ENCODE measurements at places on chromosomes 16 and 17.

DNA sequence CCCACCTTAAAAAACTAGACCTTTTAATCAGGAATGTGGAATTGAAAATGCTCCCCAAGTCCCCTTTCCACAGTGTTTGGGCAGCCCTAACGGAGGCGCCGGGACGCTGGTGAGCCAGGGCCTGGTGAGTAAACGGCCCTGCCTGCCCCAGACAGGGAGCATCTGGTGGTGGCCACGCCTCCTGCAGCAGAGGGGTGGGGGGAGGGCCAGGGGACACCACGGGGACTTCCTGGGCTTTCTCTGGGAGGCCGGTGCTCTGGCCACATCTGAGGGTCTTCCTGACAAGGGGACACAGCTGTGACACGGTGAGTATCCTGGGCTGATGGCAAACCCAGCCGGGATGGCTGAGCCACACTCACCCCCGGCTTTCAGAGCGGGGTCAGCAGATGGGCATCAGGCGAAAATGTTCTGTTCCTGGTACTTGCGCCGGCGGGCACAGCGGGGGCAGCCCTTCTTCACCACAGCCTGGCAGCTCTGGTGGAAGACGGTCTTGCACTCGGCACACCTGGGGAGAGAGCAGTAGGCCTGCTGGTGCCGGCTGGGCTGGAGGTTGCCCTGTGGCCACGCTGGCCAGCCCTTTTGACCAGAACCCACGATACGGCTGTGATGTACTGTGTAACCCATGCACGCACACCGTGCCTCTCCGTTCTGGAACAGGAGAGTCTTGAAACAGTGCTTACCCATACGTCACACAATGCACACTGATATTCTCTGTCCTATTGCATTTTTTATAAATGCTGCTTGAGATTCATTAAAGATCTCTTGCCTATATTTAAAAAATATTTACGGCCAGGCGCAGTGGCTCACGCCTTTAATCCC is 5.0 kb upstream of the ARHGAP27 start:
- no peak for DNase-seq

GRCh38 chr17:8124350-8125153 is 646 bp upstream of the HES7 start:
- peak; percentile 31 for DNase-seq

DNA sequence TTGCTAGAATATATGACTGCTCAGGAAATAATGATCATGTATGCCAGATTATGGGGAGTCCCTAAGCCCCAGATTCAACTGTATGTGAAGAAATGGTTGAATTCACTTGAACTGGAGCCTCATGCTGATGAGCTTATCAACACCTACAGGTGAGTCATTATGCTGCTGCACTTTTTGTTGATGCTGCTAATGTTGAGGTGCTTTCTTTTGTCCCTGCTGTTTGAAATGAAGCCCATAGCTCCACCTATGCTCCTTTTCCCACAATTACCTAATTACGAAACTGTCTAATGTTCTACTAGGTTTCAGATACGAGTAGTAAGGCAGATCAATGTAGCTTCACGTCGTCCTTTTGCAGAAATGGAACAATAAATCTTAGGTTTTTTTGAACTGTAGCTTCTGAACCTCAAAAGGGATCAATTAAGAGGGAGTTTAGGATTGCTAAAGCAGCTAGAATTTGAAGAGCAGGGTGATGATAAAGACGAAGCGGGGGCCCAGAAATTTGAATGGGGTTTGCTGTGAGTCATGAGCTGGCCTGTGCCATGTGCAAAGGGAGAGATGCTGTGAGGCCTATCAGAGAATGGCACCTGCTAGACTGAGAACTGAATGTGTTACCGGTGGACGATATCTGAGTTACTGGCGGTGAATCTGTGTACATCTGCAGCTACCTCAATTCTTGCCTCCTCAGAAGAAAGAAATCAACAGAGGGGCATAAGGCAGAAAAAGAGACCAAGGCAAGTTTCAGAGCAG is 6.1 kb upstream of the UQCRC2 start:
- DNase-seq = no peak

- DNase-seq = no peak
Measured at GRCh38 chr17:51434434-51435170, 174.3 kb downstream of the UTP18 start.

DNA sequence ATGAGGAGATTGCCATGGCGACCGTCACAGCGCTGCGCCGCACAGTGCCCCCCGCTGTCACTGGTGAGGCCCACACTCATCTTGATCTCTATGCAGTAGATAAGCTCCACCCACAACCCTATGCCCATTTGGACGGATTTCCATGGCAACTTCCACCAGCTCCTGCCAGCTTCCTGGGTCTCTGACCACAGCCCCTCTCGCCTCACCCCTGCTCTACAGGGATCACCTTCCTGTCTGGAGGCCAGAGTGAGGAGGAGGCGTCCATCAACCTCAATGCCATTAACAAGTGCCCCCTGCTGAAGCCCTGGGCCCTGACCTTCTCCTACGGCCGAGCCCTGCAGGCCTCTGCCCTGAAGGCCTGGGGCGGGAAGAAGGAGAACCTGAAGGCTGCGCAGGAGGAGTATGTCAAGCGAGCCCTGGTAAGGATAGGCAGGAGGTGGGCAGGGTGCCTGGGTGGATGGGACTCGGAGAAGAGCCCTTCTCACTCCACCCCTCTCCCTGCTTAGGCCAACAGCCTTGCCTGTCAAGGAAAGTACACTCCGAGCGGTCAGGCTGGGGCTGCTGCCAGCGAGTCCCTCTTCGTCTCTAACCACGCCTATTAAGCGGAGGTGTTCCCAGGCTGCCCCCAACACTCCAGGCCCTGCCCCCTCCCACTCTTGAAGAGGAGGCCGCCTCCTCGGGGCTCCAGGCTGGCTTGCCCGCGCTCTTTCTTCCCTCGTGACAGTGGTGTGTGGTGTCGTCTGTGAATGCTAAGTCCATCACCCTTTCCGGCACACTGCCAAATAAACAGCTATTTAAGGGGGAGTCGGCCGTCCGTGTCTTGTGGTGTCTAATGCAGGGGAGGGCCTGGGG is 4.3 kb downstream of the ALDOA start:
- DNase-seq = no peak

DNA sequence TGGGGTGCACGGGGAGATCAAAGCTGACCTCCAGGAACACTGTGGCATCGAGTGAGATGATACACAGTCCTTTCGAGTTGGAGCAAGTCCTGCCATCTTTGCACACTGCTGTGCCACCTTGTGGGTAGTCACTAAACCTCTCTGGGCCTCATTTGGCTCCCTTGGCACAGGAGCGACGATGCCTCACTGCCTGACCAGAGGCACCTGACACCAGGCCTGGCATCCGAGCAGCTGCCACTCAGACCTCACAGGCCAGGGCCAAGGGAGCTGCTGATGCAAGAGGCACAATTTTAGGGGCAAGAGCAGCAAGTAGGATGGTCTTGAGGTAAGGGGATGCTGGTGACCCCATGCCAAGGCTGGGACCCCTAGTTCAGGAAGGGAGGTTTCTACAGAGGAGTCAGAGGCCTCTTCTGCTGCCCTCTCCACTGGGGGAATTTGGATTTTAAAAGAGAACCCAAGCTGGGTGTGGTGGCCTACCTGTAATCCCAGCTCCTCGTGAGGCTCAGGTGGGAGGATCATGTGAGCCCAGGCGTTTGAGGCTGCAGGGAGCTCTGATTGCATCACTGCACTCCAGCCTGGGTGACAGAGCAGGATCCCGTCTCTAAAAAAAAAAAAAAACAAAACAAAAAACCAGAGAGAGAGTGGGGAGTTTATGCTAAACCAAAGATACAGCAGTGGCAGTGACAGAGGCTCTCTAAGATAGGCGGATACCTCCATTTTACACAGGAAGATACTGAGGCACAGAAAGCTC is 6.7 kb upstream of the ADGRG1 start:
- no peak for DNase-seq

DNA sequence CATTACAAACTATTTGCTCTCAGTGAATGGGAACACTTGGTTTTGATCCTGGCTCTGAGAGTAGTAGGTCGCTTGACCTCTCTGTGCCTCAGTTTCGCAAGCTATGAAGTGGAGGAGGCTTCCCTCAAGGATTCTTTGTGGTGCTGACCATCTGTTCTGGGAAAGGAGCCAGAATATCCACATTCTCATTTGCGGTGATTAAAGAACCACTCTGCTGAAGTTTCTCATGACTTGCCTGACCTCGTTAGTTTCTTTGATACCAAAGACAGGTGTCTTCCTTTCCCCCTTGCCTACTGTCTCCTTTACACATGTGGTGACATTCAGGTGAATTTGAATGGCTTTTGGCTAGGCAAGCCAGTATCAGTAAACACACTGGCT is 116.0 kb downstream of the SNX29 start:
- DNase-seq = no peak

- DNase-seq = no peak
Measured at GRCh38 chr17:20022701-20023100, 13.5 kb downstream of the SPECC1 start.

GRCh38 chr17:21167303-21167702 is 40.5 kb downstream of the DHRS7B start:
- DNase-seq = no peak

GRCh38 chr17:72111336-72111923 is 9.4 kb upstream of the SOX9 start:
- no peak for DNase-seq

- DNase-seq = no peak
Measured at GRCh38 chr17:4513113-4514032, 14.7 kb downstream of the SPNS2 start.

DNA sequence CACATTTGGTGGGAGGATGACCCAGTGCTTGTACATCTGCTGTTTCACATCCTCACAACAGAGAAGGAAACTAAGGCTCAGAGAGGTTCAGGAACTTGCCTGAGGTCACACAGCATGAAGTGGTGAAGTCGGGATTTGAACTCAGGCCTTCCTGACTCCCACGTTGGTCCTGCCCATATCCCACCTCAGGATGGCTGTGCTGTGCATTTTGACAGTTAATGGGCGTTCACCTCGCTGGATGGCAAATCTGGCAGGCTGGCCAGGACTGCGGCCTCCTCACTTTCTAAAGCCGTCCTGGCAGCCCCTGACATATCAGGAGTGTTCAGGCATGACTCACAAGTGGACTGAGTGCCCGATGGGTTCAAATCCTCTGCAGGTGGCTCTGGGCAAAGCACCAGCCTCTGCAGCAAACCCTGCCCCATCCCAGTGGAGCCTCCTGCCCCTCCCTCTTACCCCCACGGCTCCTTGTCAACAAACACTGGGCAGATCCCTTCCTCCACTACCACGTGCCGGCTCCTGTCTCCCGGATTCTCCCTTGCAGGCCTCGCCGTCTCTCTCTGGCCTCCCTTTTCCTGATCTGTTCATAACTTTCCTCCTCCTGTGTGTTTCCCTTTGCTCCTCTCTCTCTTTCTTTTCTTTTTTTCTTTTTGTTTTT is 29.2 kb downstream of the SOCS3 start:
- no peak for DNase-seq

- DNase-seq = no peak
Measured at GRCh38 chr16:22739077-22739476, 74.9 kb upstream of the HS3ST2 start.

DNA sequence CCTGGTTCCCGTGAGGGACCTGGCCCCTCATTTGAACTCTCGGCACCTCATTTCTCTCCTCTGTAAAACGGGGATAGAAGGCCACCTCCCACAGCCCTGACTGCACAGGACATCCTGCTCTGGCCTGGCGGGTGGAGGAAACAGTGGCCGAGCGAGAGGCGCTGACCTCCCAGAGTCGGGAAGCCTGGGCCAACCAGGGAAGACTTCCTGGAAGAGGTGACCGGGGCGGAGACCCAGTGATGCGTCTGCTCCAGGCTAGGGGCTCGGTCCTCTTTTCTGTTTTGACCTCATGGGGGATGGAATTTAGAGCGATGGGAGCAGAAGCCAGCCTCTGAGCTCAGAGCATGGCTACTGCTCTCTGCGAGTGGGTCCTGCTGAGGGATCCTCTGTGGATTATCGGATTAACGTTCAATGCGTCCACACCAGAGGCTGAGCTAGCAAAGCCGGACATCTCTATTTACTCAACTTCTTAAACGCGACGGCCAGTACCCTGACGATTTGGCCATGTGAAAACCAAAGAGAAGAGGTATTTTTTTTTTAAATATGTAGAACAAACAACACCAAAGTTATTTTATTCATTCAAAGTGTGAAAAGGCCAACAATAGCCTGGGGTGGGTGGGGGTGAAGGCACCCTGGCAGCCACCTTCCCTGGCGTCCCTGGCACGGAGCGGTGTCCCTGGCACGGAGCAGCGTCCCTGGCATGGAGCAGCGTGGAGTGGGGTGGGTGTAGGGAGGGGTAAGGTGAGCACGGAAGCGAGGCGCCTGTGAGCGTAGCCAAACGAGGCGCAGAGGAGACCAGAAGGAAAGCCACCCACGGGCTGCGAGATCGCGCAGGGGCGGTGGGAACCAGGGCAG is 9.2 kb upstream of the MSLN start:
- no peak for DNase-seq

DNA sequence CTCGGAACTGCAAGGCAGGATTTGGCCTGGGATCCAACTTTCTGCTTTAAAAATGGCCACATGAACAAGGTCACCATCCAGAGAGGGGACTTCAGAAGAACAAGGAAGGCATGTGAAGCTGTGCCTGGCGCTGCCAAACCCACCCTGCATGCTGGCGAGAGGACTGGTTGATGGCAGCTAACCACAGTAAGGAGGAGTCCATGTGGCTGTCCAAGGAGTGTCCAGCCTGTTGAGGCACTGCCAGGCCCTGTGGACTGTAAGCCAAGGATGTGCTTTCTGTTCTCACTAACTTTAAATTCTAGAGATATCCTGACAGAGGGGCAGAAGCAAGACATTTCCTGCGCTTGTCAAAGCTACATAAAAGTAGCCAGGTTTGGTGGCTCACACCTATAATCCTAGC is 40.4 kb downstream of the CDK5R1 start:
- no peak for DNase-seq

- DNase-seq = no peak
Measured at GRCh38 chr16:54806378-54806777, 124.3 kb upstream of the IRX5 start.

DNA sequence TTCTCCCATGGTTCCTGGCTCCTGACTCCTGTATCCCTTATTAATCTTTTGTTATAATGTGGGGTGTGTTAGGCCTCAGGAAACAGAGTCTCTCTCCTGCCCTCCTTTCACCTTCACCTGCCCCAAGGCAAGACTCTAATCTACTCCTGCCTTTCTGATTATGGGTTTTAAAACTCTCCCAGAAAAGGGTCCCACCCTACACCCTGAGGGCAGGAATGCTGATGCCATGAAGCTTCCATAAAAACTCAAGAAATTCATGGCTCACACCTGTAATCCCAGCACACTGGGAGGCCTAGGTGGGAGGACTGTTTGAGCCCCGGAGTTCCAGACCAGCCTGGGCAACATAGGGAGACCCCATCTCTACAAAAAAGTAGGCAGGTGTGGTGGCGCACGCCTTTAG is 18.6 kb upstream of the SRCAP start:
- no peak for DNase-seq

- DNase-seq = no peak
Measured at GRCh38 chr17:1008008-1008761, 11.3 kb downstream of the TIMM22 start.

- DNase-seq = no peak
Measured at GRCh38 chr16:49932946-49933345, 77.0 kb upstream of the ZNF423 start.

- no peak for DNase-seq
Measured at GRCh38 chr17:28038802-28039201, 3.7 kb upstream of the NLK start.

Data from NCI-H1105 (cell line).